ENCODE measurements at places on chromosomes 13 and 19.

DNA sequence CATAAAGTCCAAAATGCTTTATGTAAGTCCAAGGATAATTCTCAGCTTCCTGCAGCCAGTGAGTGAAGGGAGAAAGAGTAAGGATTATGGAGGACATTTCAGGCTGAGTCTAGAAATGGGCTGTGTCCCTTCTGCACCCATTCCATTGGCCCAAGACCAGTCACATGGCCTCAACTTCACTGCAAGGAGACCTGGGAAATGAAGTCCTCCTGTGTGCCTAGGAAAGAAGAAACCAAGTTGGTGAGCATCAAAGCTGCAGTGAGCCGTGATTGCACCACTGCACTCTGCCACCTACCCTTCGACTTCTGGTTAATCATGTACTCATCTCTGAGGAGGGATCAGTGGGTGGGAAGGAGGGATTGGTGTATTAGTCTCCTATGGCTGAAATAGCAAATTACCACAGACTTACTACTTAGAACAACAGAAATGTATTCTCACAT lies 3.6 kb upstream of the CD37 start:
- no peak for DNase-seq

- no peak for DNase-seq
Measured at GRCh38 chr13:109412283-109412901, 374.0 kb downstream of the IRS2 start.

DNA sequence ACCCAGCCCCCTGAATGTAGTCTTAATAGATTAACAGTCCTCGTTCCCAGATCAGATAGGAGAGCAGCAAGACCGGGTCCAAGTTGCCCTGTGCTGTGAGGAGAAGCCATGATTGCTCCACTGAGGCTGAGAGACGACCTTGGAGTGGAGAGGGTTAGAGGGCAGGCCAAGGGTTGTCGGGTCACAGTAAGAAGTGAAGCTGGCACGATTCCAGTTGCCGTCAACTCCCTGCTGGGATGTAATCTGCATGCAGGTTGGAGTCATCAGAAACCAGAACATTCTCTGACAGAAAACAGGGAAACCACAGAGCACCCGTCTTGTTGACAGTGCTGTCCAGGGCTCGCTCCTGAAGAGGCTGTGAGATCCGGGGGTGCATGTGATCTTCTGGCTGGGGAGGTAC lies 19.0 kb upstream of the ATP11A start:
- no peak for DNase-seq

DNA sequence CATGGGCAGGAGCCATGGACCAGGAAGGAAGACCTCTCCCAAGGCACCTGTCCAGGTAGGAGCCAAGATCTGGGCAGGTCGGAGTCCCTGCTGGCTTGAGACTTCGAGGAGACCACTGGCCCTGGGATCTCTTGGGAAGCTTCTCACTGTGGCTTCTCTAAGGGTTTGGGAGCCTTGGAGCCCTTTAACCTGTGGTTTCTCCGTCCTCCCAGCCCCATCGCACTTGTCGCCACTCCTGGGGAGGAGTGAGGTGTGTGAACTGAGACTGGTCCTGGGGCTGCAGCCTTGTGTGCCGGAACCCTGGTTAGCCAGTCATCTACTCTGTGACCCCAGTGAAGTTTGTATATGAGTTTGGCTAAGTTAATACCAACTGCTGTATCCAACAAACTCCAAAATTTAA lies 8.2 kb downstream of the ZNF805 start:
- no peak for DNase-seq

DNA sequence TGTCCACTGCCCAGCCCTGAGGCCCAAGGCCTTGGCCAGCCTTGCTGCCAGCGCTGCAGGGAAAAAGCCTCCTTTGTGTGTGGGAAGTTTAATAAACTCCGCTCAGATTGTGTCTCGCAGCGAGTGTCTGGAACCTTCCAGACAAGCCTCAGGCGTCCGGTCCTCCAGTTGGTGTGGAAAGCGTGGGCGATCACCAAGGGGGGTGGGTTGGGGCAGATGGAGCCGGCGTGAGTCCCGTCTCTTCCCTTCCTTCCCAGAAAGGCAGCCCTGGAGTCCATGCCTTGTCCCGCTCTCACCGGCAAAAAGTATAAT lies 4.6 kb downstream of the STK11 start:
- no peak for DNase-seq

DNA sequence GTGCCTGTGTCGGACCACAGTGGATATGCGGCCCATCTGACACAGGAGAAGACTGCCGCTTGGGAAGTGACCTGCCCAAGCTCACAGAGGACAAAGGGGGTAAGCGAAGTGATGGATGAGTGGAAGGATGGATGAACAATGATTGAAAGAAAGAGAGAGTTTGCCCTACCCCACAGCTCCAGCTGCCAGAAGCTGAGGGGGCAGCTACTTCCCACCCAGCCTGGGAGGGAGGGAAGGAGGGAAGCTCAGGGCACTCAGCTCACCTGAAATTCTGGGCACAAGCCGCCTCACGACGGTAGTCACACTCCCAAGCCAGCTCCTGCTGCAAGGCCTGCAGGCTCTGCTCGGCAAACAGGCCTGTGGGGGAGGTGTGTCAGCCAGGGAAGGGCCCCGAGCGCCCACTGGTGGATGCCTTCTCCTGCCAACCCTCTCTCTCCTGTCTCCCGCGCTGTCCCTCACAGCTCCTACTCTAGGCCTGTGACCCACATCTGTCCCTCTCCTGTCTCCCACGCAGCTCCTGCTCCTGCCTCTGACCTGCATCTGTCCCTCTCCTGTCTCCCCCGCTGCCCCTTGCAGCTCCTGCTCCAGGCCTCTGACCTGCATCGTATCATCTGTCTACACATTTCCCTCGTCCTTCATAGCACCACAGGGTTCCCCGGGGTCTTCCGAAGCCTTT lies 12.0 kb upstream of the NUMBL start:
- DNase-seq: no peak

GRCh38 chr19:18306209-18306887 lies 16.5 kb downstream of the LSM4 start:
- DNase-seq: no peak

- DNase-seq: no peak
Measured at GRCh38 chr13:25110956-25111584, 15.1 kb downstream of the PABPC3 start.

DNA sequence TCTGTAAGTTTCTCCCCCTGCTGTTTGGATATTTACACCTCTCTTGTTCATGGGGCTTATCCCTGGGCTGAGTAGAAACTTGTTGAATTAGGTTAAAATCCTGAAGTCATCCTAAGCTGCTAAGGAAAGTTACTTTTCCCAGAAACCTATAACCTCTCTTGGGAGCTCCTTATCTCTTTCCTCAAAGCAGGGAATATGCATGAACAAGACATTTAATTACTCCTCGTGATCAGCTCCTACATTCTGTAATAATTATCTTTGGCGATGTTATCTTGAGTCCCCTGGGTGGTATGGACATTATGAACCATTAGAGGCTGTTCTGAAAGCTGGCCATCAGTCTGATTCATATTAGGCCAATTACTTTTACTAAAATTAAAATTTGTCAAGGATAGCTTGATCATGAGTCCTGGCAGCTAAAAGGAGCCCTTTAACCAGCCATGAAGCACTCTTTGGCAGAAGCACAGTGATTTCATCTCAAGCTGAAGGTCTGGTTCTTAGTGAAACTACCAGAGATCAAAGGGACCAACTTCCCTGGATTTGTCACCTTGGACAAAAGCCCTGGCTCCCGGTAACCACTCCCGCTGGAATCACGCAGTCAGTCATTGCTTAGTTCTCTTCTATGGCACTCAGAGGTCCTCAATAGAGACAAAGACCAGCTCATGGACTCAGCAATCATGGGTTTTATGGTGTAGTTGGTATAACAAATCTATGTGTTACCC lies 811.8 kb downstream of the UQCRFS1 start:
- DNase-seq: no peak

- no peak for DNase-seq
Measured at GRCh38 chr19:10946958-10947657, 13.7 kb upstream of the SMARCA4 start.

DNA sequence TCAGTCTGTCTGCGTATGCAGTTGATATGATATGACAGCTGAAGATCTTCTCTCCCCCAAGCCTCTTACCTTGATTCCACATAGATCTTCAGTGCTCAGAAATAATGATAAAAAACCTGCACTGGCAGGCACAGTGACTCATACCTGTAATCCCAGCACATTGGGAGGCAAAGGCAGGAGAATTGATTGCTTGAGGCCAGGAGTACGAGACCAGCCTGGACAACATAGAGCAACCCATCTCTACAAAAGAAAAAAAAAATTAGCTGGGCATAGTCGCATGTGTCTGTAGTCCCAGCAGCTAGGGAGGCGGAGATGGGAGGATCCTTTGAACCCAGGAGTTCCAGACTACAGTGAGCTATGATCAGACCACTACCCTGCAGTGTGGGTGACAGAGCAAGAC lies 551.0 kb upstream of the MIR17HG start:
- no peak for DNase-seq

GRCh38 chr13:28494504-28494777 lies 487 bp downstream of the FLT1 start:
- DNase-seq: no peak

DNA sequence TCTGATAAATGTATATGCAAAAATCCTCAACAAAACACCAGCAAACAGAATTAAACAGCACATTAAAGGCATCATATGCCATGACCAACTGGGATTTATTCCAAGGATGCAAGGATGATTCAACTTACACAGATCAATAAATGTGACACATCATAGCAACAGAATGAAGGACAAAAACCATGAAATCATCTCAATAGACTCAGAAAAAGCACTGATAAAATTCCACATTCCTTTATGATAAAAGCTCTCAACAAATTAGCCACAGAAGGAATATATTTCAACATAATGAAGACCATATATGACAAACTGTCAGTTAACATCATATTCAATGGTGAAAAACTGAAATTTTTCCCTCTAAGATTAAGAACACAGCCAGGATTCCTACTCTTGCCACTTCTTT lies 691.6 kb downstream of the DIAPH3 start:
- no peak for DNase-seq

GRCh38 chr13:29490561-29490885 lies 105.0 kb downstream of the SLC7A1 start:
- no peak for DNase-seq

DNA sequence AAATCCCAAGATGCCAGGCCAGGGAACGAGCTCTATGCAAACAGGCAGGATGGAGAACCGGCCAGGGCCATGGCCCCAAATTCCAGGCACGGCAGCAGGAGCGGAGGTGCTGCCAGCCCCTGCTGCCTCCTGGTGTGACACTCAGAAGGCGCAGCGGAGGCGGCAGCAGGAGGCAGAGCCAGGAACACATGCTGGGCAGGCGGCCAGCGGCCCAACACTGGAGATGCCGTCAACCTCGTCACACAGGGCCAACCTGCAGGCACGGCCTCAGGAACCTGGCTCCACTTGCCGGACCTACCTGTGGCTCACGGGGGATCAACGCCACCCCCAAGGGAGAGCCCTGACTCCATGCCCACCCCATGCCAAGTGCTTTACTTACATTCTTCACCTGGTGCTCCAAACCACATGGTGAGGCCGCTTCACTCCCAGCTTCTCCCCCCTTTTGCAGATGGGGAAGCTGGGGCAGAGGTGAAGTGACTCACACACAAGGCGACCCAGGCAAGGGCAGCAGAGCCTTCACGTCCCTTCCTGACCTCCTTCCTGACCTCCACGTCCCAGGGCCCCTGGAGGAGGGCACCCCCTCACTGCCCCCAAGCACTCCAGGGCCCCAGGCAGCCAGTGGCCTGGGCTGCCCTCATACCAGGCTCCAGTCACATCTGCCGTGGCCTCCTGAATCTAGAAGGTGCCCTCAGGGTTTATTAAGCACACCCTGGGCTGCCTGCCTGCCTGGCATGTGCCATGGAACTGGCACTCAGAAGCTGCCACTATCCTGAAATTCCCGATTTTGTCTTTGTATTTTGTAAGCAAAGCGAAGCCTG lies 43.5 kb downstream of the GGACT start:
- DNase-seq: no peak

DNA sequence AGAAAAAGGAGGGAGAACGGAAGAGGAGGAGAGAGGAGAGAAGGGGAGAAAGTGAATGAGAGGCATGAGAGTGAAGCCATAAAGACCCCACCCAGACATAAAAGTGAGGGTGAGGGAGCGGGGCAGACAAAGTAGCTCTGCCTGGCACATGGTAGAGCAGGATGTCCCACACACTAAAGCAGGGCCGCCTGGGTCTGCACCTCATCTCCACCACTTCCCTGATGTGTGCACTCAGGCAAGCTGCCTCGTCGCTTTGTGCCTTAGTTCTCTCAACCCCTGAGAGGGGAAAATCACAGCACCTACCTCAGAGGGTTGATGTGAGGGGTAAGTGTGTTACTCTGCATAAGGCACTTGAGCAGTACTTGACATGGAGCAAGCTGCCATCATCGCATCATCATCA lies 488.1 kb downstream of the COG6 start:
- no peak for DNase-seq

DNA sequence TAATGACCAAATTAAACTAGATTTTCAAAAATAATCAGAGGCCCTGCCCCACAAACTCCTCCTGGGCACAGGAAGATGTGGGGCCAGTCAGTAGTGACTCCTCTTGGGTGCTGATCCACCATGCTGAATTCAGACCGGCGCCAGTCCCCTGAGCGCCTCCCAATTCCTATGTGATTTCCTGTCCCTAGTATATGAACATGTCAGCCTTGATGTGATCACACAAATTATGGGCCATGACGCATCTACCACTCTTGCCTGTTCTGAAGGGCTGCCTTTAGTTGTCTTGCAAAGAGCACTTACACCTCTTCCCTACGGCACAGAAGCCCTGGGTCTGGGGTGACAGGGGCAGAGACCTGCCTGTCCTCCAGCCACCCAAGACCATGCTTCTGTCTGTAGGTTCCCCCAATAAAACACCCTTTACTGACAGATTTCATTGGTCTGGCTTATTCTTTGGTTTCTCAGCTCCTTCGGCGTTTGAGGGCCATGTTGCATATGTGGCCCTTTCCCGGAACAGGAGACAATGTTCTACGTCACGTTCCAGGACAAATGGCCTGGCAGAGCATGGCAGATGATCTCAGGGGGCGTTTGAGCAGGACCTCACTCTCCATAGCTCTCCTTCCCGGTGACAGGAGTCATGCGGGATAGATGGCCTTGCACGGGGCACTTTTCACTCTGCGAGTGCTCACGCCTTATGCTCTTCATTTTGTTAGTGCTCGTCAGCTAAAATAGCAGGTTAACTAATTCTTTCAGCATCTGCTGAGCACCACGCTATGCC lies 5.6 kb upstream of the ATP11A start:
- DNase-seq: no peak

GRCh38 chr13:50167224-50167947 lies 152.1 kb downstream of the KCNRG start:
- no peak for DNase-seq

GRCh38 chr13:113050734-113051431 lies 54.7 kb upstream of the F7 start:
- DNase-seq: no peak

DNA sequence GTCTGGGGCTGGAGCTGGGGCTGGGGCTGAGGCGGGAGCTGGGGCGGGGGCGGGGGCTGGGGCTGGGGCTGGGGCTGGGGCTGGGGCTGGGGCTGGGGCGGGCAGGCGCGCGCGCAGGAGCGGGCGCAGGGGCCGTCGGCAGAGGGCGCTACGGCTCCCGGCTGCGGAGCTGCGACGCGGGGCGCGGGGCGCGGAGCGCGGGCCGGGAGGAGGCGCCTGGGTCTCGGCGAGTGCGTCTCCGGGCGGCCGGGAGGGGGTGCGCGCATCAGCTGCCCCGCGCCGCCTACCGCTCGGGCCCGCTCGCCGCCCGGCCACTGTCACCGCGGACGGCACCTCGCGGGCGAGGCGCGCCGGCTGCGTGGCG lies 422 bp upstream of the MTUS2 start:
- no peak for DNase-seq

Data from GM04504 (cell line).